HCEC 1CT (cell line): ENCODE measurements at places on chromosomes 5 and 9.

GRCh38 chr9:13860019-13860418, 453.9 kb downstream of the NFIB start:
- no peak for DNase-seq

GRCh38 chr5:10439692-10440091, 2.0 kb upstream of the ROPN1L start:
- no peak for DNase-seq

DNA sequence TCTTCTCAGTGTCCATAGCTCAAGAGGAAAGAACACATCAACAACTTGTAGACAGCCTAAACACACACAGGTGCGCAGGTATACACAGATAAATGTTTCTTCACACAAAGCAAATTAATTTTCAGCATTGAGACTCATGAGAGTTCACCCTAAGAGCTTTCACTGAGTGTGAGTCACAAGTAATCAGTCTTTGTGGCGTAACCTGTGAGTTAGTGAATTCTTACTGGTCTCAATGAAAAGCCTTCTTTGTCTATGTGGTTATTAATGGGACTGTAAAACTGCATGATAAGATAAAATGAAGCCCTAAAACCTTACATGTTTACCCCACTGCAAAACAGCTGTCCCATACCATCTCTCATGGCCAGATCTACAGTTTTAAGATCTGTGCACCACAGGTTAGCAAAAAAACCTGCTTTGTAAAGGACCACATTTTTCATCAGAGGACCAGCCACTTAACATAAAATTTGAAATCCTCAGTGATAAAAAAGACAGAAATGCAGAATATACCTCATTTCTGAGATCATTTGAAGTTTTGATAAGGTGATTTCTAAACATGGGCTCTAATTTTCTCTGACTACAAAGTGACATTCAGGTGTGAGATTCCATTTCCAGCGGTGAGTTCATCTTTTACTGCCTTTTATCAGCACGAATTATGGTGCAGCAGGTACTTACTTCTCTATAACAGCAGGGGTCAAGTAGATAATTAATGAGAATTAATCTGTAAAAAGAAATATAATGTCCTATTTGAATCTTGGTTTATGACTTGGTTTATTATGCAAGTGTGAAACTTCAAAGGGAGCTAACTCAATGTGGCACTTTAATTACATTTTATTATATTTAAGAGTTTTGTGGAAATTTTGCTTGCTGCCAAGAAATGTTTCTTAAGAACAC, 335.7 kb upstream of the PIK3R1 start:
- no peak for DNase-seq

GRCh38 chr9:25602400-25603044, 75.7 kb downstream of the TUSC1 start:
- no peak for DNase-seq

- no peak for DNase-seq
Measured at GRCh38 chr9:92718086-92719001, 46.3 kb downstream of the BICD2 start.

DNA sequence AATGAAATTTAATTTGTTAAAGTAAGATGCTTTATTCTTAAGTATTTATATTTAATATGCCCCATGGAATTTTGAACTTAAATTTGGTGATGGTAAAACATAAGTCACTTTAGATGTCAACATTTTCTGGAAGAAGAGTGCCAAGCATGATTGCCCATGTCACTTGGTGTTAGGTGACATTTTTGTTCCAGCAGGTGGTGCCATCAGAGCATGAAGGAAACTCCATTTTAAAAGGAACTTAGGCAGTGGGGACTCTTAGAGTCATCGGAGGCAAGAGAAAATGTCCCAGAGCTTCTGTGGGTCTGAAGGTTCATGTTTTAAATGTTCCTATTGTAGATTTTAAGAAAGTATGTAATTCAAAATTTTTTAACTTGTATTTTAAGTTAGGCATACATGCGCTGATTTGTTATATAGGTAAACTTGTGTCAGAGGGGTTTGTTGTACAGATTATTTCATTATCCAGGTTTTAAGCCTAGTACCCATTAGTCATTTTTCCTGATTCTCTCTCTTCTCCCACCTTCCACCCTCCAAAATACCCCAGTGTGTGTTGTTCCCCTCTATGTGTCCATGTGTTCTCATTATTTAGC, 789.3 kb downstream of the SEMA5A start:
- DNase-seq, result peak; percentile 55

DNA sequence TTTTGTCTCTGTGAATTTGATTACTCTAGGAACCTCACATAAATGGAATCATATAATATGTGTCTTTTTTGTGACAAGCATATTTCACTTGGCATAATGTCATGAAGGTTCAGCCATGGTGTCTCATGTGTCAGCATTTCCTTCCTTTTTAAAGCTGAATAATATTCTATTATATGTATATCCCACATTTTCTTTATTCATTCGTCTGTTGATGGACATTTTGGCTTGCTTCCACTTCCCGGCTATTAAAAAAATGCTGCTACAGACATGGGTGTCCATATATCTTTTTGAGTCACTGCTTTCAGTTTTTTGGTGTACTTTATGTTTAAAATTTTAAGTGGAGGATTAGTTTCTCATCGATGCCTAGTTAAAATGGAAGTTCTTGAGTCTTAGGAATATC, 59.8 kb upstream of the C5orf63 start:
- no peak for DNase-seq

DNA sequence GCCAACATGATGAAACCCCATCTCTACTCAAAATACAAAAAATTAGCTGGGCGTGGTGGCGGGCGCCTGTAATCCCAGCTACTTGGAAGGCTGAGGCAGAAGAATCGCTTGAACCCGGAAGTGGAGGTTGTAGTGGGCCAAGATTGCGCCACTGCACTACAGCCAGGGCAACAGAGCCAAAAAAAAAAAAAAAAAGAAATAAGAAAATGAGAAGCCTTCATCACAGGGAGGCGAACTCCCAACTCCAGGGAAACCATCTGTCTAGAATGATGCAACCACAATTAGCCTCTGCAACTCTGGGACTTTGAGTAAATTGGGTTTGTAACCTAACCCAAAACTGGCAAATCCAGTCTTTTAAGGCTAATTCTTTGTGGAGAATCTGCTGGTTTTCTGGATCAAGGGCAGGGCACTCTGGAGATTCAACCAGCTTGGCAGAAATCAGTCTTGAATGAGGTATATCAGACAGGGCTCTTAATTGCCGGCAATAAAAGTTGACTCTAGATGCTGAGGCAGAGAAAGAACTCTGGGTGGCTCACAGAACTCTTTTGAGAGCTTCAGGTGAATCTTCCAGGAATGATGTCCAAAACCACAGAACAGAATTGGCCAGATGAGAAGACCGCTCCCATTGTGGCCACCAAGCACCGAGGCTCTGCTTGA, 9.9 kb downstream of the S100Z start:
- no peak for DNase-seq

DNA sequence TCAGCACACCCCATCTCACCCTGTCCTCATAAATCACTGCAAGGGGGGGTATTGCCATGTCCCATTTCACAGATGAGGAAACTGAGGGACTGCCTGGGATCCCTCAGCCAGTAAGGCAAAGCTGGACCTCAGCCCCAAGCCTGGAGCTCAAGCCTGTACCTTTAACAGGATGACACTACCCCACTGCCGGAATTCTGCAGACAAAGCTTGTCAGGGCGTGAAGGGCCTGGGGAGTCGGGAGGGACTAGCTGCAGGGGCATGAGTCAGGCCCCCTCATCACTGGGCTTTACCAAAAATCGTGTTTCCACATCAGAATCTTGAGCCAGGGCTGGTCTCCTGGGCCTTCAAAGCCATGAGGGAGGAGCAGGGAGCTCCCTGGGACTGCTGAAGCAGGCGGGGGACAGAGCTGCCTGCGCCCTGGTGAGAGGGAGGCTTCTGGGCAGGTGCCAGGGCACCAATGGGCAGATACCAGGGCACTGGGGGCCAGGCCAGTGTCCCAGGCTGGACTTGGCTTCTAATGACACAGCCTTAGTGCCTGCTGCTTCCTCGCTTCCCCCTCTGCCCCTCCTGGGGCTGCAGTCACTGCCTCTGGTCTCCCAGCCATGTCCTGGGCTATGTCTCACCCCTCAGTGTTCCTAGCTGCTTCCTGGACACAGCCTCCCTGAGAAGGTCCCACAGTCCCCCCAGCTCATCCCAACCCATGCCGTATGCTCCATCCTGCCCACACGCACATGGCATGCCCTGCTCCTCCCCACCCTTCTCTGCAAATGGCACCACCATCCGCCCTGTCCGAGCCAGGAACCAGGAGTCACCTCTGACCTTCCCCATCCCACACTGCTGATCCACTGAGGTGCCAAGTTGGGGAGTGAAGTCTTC, 80.7 kb downstream of the LMX1B start:
- no peak for DNase-seq

- DNase-seq, result no peak
Measured at GRCh38 chr5:142317173-142317572, 7.6 kb downstream of the SPRY4 start.

GRCh38 chr5:106874974-106875373, 795.8 kb downstream of the EFNA5 start:
- DNase-seq, result no peak
